ENCODE measurements at places on chromosomes 4 and X.

DNA sequence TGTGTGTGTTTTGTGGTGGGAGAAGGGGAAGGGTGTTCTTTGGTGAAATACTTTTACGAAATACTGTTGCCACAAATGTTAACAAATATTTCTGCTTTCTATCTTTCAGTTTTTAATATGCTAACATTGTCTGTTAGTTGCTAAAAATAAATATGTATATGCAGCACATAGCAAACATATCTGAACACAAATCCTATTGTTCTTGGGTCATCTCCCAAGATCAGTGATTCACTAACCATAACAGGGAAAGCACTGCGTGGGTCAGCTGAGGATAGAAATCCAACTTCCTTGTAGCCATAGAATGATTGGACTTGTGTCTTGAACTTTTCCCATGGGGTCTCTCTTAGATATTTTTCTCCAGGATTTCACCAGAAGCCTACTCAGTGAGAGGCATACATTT lies 250.3 kb upstream of the FAM47A start:
- DNase-seq = no peak

- DNase-seq = no peak
These were observed 264.6 kb downstream of the SPRY1 start for GRCh38 chr4:123661080-123661737.

GRCh38 chr4:80306260-80306659 lies 29.3 kb upstream of the CFAP299 start:
- DNase-seq = no peak

GRCh38 chr4:95539106-95539505 lies 9.7 kb downstream of the UNC5C start:
- no peak for DNase-seq

DNA sequence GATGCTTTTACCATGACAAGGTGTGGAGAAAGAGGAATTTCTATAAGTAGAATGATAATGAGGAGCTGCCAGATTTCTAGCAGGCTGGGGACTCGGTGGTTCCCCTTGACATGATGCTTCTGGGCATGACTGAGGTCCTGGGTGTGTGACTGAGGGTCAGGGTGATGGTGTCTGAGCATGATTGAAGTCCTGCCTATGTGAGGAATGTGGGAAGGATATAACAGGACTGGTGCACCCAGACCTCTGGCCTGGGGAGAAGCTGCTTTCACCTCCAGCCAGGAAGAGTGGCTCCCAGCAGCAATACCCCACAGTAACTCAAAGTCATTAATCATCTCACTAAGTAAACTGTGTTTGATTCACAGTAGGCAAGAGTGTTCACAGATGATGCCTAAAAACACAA lies 17.4 kb downstream of the SORBS2 start:
- DNase-seq = no peak

DNA sequence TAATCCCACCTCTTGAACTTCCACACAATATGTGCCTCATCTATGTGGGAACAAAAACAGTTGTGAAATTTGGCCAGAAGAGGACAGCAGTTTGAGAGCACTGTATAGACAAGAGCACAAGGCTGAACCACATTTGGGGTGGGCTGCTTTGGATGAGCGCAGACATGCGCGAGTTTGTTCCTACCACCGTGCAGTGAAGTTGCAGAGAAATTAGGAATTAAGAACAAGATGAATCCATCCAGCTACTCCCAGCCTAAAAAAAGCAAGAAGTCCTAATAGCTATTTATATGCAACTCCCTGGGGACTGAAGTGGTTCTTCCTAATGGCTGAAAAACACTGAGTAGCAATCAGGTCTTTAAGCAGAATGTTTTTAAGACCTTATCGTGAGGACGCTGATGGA lies 1.0 kb downstream of the GAB3 start:
- peak; percentile 10 for DNase-seq

DNA sequence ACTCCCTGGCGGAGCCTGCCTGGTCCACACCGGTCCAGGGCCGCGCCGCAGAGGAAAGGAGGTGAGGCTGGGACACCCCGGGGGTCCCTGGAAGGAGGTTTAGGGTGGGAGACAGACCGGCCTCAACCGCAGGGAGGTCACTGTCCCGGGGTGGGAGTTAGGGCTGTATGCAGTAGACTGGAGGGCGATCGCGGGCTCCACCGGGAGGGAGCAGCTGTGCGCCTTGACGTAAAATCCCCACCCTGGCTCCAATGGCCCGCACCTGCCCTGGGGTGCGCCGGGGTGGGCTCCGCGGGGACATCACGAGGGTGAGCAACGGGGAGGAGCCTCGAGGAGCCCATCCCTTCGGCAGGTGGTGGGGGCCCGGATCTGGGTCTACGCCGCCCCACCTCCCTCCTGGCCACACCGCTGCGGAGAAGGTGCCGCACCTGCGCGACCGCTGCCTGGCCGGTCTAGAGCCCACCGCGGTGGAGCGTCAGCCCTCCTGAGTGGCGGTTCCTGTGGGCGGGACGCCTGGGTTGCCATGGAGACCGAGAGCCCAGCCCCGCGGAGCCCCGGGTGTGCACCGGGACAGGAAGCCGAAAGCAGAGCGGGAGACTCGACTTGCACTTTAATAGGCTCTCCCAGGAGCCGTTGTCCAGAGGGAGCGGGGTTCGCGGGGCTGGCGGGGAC lies 105.1 kb downstream of the ADRA2C start:
- DNase-seq = peak; percentile 1

GRCh38 chrX:138945219-138945618 lies 233.7 kb upstream of the FGF13 start:
- no peak for DNase-seq

GRCh38 chrX:45329217-45329616 lies 128.5 kb upstream of the DIPK2B start:
- no peak for DNase-seq

- DNase-seq = no peak
These were observed 808.3 kb downstream of the RPA4 start for GRCh38 chrX:97691901-97692455.

GRCh38 chr4:10581022-10581421 lies 103.5 kb downstream of the CLNK start:
- DNase-seq = no peak

GRCh38 chr4:106323119-106323518 lies 6.8 kb downstream of the AIMP1 start:
- DNase-seq = no peak

DNA sequence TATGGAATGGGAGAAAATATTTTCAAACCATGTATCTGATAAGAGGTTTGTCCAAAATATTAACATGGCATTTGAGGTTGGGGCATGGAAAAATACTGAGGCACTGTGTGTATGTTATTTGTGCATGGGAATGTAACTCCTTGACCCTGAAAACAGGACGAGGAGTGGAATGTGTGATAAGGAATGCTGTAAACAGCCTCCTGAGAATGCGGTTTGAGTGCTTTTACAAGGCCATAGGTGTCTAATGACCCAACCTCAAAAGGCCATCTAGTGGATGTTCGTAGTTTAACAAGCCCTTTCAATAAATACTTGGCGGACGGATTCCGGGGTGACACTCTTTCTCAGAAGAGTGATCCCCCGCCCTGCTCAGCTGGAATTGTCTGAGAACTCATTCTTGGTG lies 162.9 kb upstream of the USP9X start:
- no peak for DNase-seq

GRCh38 chrX:18640686-18641085 lies 31.2 kb downstream of the RS1 start:
- DNase-seq = no peak

GRCh38 chr4:110287130-110287529 lies 88.7 kb upstream of the ELOVL6 start:
- no peak for DNase-seq

GRCh38 chr4:48588230-48589097 lies 98.4 kb downstream of the ZAR1 start:
- DNase-seq = no peak

GRCh38 chr4:146916479-146917076 lies 29.1 kb downstream of the TTC29 start:
- DNase-seq = peak; percentile 5

GRCh38 chr4:127656047-127656680 lies 23.4 kb downstream of the INTU start:
- DNase-seq = no peak

DNA sequence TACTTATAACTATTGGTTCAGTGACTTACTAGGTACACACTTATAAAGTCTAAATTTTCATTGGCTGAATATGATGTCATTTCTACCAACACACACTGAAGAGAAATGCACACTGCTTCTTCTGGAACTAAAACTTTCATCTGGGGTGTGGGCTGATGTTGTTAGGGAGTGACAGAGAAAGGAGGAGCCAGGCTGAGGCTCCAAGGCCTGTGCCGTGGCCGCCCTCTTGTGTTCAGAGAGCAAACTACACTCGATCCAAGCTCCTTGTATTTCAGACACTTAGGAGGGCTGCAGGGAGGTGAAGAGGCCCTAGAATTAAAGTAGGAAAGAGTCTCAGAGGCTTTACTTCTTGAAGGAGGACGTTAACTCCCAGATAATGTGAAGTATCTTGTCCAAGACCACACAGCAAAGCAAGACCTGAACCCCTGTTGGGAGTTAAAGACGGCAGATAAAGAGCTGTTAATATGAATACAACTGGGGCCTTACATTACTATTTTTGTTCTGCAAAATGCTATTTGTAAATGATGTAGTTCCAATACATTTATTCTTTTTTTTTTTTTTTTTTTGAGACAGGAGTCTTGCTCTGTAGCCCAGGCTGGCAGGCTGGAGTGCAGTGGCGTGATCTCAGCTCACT lies 137.5 kb downstream of the AFAP1 start:
- DNase-seq = peak; percentile 61

DNA sequence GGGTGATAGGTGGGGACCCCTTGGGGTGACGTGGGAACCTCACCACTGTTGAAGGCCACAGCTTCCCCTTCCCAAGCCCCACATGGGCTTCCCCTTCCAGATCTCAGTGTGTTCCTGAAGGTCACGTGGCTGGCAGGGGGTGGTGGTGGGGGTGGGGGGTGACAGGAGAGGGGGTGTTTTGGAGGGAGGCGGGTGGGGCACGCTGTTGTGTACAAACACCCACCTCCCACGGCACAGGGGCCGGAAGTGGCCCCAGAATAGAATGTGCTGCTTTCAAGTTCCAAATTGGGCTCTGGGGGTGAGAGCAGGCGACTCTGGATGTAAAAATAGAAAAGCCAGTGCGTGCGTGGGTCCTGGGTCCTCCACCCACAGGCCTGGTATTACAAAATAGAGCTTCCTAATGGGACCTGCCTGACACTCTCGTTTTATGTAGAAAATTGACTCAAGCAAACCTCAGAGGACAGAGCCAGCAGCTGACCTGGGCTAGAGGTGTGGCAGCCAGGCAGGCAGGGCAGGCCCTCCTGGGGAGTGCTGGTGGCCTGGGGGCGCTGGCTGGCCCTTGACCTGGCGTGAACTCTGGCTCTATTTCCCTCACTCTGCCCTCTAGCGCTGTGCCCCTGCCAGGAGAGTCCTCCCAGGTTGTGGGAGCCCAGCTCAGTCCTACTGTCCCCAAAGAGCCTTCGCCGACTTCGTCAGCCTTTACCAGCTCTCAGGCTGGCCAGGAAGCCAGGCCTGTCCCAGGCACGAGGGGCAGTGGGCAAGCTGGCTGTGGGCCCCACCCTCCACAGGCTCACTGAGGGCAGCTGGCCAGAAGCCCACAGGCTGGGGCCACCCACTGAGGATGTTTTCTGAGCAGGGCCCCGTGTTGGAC lies 5.4 kb upstream of the SH3BP2 start:
- no peak for DNase-seq

GRCh38 chr4:42391981-42392380 lies 5.3 kb upstream of the SHISA3 start:
- no peak for DNase-seq

DNA sequence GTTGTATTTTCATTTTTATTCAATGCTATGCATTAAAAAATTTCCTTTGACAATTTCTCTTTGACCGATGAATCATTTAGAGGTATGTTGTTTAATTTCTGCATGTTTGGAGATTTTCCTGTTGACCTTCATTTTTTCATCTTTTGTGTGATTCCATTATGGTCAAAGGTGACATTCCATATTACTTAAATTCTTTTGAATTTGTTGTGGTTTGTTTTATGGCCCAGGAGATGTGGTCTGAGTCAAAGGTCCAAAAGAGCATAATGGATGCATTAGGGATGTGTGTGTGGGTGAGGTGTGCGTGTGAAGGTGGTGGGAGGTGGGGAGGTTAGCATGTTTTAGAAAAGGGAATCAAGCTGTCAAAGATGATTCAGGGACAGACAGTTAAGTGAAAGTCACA lies 76.0 kb upstream of the GIMD1 start:
- no peak for DNase-seq
